ENCODE measurements at places on chromosomes 3 and 15. TPM values are rescaled to one million over a fixed set of nuclear protein-coding genes. Genes with fewer than 3 reads are reported as not detected.

DNA sequence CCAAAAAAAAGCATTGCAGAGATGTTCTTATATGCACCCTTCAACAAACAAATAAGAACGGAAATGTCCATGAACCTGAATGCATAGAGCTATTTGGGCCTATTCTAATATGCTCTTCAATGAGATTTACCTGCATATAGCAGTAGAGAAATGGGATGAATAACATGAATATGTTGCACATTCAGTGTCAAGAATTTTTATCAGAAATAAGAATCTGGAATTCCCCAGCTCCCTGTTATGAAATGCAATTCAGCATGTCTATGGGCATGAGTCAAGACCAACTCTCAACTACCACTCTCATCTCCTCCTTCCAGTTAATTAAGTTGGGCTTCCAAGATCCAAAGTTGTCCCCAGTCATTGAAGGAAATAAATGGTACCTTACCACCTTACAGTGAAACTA lies 133.7 kb upstream of the ALCAM start:
- no peak for DNase-seq

The EIF5A2 gene
- total RNA-seq: 17.7 TPM

- DNase-seq: no peak
Measured at GRCh38 chr3:4241595-4242170, 61.5 kb upstream of the SETMAR start.

DNA sequence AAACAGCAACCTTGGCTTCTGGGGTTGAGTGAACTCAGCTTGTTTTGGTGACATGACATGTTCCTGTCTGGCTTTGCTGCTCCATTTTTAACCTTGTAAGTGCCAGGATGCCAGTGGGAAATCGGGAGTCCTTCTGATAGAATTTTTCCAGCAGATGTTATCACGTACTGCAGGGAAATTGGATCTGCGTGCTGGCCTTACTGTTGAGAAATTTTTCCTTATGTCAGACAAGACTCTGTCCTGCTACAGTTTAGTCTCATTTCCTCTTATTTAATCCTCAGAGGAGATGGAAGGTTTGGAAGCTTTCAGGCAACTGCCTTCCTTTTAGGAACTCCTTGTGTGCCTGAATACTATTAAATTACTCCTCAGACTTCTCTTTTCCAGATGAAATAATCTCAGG lies 80.6 kb downstream of the PGPEP1L start:
- no peak for DNase-seq
